ENCODE measurements at places on chromosomes 3 and 15. TPM values are rescaled to one million over a fixed set of nuclear protein-coding genes. Genes with fewer than 3 reads are reported as not detected.

DNA sequence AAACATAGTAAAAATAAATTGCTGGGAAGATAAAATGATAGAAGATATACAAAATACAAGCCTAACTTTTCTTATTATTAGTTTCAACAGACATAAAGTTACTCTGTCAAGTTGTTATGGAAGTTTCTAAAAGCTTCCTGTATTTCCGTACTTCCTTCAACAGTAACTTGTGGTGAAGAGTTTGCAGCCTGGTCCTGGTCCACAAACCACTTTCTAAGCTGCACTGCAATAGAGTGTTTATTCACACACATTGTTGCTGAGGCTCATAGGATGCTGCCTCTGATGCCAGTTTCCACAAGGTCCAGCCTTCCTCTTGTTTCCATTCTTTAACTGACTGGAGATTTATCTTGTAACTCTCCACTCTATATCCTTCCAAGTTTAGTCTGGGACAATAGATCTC is 39.4 kb upstream of the KY start:
- no peak for DNase-seq

DNA sequence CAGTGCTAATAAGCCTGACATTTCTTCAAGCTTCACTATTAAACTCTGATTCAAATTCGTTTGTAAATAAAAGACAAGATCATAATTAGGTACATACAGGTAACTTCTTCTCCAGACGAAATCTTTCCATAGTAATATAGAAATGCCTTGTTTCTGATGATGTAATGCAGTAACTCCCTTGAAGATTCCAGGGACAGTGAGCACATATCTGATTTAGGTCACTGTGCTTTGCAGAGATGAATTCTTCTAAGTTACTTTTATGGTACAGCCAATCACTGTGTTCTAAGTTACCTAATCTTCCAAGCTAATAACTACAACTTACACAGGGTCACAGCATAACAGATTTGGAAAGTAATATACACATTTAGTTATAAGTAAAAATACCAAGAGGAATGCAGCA is 27.6 kb downstream of the SLC4A7 start:
- no peak for DNase-seq

THSD4 gene
- 36.8 TPM for polyA plus RNA-seq

GRCh38 chr15:34264076-34264475 is 39.3 kb downstream of the EMC4 start:
- DNase-seq: no peak

DNA sequence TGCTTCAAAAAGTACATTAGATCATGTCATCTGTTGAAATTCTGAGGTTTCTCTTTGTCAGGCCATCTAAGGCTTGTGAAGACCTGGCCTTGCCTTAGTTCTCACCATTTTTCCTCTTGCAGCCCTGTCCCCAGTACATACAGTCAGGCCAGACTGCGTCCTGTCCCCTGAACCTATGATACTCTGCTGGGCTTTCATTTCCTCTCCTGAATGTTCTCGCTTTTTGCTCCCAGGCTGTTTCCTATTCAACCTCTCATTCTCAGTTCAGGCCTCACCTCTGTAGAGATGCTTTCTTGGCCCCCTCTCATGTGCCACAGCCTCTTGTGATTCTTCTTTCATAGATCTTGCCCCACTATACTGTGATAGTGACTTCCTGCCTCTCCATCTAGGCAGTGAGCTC is 648.8 kb upstream of the KCNMB2 start:
- DNase-seq: no peak

SAMD7 gene
- polyA plus RNA-seq: not detected

GRCh38 chr3:133821767-133822638 is 16.4 kb downstream of the SRPRB start:
- DNase-seq: no peak

DNA sequence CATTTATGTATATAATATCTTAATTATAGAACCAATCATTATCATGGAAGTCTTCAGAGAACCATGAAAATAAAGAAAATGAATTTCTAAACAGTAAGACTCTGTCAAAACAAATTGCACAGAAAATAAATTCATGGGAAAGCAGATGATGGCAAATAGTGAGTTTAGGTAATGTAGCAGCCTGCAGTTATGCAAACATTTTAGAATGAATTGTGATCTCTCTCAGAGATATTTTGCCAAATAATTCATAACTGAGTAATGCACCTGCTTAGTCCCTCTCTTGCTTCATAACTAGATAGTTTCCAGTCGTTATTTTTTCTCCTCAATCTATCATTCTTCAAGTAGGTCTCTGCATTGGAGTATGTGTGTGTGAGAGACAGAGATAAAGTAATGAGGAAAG is 492.7 kb upstream of the THBS1 start:
- DNase-seq: no peak

- DNase-seq: no peak
These were observed 93.7 kb downstream of the MCTP2 start for GRCh38 chr15:94324835-94325767.

GRCh38 chr3:54294214-54294613 is 171.9 kb downstream of the CACNA2D3 start:
- DNase-seq: no peak

ECE2 gene
- not detected for polyA plus RNA-seq

- no peak for DNase-seq
These were observed 26.4 kb upstream of the KLF13 start for GRCh38 chr15:31300208-31300661.

GRCh38 chr3:180184816-180185215 is 148.1 kb upstream of the PEX5L start:
- DNase-seq: no peak
